GM12891 (cell line): ENCODE measurements at places on chromosomes 13 and 19.

- DNase-seq = no peak
Measured at GRCh38 chr13:46124531-46124966, 19.7 kb upstream of the CPB2 start.

DNA sequence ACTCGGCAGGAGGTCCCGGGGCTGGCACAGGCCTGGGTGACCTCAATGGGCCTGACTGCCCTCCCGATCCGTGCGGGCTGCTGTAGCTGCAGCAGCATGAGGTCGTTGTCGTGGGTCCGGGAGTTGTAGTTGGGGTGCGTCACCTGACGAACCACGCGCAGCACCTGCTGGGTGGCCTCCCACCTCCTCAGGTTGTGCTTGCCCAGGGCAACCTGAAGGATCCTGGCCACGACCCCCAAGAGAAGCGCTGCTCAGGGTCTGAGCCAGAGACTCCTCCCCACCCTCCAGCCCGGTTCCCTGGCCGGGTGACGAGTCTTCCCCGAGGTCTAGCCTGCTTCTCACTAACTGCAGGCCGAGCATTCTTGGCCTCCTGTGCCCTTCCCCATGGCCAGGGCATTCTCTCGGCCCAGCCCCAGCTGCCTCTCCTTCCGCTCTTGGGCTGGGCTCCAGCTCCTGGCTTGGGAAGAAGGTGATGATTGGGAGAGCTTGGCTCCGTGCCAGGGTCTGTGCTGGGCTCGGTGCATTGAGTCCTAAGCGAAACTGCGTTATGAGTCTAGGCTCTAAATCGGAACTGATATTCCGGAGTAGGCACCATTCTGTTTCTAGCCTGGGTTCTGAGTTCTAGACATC, 3.1 kb downstream of the KLK14 start:
- DNase-seq = no peak

- DNase-seq = no peak
Measured at GRCh38 chr13:88217372-88217771, 546.2 kb downstream of the SLITRK5 start.

GRCh38 chr13:109275852-109276251, 510.5 kb downstream of the IRS2 start:
- no peak for DNase-seq

GRCh38 chr13:40549500-40550094, 116.8 kb downstream of the FOXO1 start:
- no peak for DNase-seq

DNA sequence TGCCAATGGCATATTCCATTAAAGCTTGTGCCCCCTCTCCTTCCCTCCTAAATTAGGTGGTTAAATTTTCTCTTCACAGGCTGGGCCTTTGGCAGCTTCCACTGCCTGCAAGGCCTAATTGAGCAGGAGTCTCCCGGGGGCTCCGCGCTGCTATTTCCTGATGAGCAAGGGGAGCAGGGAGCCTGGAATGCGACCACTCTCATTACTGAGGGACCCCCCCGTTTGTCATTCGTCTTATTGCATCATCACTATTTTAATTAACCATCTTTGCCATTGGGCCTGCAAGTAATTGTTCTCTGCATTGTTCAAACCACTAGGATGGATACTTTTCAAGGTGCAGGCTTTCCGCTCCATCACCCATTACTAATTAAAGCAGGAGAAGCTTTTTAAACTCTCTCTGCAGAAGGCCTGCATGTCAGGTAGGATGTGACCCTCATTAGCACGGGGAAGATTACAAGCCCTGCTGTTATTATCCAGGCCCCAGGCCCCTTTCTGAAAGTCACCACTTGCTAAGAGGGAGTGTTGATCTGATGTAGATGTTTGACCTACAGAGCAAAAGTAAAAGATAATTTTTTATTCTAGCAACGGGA, 142.3 kb downstream of the OXGR1 start:
- no peak for DNase-seq

GRCh38 chr19:35337097-35337983, 8.4 kb downstream of the CD22 start:
- DNase-seq = no peak

GRCh38 chr19:18660051-18660910, 23.2 kb upstream of the CRTC1 start:
- no peak for DNase-seq

GRCh38 chr19:3333662-3334061, 32.7 kb upstream of the NFIC start:
- DNase-seq = no peak

DNA sequence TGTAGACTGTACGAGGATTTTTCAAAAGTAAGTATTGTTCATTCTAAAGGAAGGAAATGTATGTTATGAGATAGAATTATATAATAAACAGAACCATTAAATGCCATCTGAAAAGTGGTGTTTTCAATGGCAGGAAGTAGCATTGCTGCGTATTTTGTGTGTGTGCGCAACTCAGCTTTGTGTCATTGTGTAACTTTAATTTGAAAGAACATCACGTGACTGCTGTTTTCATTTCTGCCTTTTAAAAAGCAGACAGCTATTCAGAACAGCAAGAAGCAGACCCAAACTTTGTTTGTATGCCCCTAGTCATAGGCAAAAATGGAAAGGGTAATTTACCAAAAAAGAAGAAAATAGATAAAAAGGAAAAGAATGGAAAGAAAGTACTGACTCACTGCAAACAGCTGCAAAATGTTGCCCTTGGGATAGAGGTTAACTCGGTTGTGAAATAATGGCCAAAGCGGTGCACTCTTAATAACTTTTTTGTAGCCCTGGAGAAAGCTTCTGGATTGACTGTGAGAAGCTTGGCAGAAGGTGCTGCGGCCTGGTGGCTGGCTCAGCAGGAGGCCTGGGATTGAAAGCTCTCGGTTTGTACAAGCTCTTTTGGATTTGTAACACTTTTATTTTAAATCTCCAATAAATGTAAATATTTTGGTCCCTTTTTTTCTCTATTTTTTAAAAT, 97.3 kb downstream of the GGACT start:
- no peak for DNase-seq

DNA sequence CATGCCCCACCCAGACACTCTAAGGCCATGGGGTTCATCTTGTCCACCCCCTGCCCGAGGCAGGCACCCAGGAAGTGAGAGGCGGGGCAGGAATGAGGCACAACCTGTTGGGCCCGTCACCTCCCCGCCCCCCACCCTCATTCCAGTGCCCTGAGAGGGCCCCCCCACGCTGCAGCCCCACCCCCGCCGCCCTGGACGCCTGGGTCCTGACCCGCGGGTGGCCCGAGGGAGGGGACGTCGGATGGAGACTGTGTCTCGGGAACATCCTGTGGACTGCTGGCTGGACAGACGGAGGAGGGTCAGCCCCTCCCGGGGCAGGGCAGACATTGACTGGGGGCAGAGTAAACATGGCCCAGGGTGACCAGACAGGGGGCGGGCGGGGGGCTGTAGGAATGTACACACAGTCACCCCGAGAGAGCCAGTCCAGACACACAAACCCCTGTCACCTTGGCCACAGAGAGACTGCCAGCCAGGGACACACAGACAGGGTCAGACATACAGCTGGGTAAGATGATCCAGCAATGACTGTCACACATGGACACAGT, 7.4 kb upstream of the JUNB start:
- no peak for DNase-seq

GRCh38 chr13:43088093-43088511, 64.7 kb downstream of the DNAJC15 start:
- no peak for DNase-seq

- peak; percentile 87 for DNase-seq
Measured at GRCh38 chr19:54189145-54189734, at the start of gene MBOAT7. Gene MBOAT7 (minus strand): TSS chr19:54189580. CDS start chr19:54188508, 1,072 bp downstream.

DNA sequence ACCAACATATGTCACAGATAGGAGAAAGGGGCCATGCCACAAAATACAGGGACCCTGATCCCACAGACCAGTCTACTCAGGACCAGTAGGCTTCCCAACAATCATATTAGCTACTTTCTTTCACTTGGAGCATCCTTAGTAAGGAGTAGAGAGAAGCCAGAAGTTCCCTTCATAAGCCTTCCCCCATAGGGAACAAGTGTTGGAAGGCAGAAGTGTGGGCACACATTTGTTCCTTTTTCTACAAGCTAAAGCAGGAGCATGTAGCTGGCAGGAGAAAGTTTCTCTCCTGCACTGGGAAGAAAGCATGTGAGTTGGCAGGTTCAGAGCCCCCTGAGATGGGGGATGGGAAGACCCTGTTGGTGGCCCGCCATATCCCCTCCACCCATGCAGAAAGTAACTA, 165.4 kb downstream of the KCTD12 start:
- no peak for DNase-seq

GRCh38 chr19:48970139-48970766, 5.1 kb downstream of the FTL start:
- DNase-seq = no peak

GRCh38 chr13:100506600-100507422, 81.8 kb downstream of the GGACT start:
- DNase-seq = no peak
